ENCODE measurements at places on chromosomes 4 and X. TPM values are rescaled to one million over a fixed set of nuclear protein-coding genes. Genes with fewer than 3 reads are reported as not detected.

DNA sequence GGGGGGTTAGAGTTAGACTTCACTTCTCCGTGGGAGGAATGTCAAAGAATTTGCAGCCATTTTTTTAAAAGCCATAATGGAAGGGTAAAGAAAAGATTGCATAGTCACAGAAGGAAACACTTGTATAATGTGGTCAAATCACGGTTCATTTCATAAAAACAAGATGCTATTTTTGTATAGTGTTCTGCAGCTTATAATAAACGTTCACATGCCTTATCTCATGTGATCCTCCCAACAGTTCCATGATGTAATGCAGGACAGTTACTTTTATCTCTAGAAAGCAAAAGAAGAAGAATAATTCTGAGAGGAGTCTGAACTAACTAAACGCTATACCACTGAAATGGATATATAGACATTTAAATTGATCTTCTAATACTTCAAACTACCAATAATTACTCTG, 71.3 kb upstream of the CAMK2D start:
- DNase-seq: no peak

GRCh38 chr4:176289561-176289960, 20.5 kb upstream of the ASB5 start:
- no peak for DNase-seq

DNA sequence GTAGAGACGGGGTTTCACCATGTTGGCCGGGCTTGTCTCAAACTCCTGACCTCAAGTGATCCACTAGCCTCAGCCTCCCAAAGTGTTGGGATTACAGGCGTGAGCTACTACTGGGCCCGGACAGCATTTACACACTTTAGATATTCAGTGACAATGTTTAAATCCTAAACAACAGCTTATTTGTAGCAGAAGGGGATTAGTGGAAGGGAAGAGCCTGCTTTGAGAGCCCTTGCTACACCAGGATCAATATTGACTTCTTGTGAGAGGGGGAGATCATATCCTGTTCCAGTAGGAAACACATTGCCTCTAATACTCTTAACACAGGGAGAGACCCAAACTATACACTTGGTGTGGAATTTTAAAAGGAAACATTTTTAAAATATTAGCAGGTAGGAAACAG, 7.1 kb downstream of the MGST2 start:
- DNase-seq: no peak

DNA sequence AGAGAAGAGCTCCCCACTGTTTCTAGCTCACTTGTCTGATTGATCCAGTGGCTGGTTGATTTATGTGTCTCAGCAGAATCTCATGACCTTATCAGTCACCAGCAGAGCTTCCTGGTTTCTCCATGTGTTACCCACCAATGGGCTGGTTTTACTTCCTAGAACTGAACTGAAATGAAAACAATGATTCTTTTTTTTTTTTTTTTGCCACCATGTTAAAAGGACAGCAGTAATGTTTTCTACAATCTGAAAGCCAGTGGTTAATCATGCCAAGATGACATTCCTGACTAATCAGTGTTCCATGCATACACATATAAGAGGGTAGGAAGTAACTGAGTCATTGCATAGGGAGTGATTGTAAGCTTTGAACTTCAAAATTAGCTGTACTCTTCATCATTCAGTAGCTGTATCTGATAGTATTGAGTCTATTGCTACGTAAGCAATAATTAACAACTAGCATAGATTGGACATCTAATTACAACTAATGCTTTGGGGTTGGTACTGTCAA, 67.7 kb downstream of the SLC4A4 start:
- DNase-seq: no peak

DNA sequence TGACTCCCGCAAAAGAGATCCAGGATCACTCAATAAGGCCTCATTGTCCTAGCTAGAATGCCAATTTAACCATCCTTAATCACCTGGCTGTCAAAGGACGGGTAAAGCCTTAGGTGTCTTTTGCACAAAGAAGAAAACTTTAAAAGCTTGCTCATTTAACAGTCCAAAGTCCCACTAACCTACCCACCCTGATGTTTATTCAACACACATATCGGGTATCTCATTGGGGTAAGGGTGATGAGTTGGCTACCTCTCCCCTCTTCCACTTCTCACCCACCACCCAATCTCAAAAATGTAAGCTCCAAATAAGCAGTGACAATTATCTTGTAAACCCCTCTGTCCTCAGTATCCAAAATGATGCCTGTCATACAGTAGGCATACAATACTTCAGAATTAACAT, 988 bp upstream of the SRD5A3 start:
- DNase-seq: no peak

Gene YY2
- 13.7 TPM for total RNA-seq

DNA sequence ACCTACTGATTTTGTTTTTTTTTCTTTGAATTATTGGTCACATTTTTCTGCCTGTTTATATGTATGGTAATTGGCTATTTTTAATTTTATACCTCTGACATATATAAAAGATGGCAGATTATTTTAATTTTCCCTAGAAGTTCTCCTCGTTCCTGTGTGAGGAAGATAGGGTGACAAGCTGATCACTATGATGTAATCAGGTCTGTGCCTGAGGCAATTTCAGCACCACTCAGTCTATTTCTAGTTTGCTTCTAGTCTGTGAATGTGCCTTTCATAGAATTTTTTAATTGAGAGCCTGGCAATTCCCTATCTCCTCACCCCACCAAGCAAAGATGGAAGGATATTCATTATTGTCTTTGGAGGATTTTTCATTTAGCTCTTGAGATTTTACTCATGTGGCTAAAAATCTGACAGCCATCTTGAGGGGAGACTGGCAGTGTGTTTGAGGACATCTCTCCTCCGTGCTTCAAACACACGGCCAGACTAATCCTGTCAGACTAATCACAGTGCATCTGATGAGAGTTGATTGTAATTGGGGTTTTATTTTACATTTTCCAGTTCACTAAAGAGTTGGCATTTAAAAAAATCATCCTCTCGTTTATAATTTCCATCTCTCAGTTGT, 500.3 kb downstream of the TRIML1 start:
- no peak for DNase-seq

Gene ZAR1
- 1.7 TPM for total RNA-seq

DNA sequence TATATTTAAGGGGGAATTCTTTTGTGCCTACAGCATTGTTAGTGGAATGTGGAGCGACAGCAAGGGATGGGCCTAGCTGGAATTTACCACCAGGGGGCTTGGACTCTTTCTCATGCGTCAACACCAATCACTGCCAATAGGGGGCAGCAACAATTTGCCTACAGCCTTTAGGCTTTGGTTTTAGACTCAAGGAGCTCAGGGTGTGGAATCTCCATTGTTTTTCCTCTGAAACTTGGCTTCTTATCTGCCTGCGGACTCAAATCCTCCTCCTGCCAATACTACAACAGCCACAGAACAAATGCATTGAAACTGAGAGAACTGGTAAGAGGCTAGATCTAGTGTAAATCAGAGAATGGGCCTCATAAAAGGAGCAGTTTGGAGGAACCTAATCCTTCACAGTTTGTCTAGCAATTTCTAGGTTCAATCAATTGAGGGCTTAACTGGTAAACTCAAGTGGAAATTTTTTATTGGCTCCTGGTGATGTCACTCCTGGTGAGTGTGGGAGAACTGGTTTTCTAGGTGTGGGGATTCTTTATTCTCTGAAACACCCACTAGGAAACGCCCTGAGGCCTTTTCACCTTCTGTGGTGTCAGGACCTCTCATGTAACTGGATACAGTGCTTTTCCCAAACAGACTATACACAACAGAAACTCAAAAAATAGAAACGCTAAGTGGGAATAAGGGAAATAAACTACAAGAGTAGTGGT, 27.9 kb upstream of the TMSB4X start:
- DNase-seq: peak; percentile 42

DNA sequence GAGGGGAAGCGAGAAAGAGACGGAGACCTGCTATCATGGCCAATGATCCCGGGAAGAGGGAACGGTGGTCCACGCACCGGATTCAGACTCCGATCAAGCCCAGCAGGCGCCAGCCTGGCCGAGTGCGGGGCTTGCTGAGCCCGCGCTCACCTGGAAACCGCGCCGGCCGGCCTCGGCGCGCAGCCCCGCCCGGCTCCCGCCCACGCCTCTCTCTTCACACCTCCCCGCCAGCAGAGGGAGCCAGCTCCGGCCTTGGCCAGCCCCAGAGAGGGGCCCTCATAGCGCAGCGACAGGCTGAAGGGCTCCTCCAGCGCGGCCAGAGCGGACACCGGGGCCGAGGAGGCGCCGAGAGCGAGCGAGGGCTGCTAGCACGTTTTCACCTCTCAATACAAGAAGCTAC, 36.8 kb upstream of the SPANXN2 start:
- DNase-seq: no peak

DNA sequence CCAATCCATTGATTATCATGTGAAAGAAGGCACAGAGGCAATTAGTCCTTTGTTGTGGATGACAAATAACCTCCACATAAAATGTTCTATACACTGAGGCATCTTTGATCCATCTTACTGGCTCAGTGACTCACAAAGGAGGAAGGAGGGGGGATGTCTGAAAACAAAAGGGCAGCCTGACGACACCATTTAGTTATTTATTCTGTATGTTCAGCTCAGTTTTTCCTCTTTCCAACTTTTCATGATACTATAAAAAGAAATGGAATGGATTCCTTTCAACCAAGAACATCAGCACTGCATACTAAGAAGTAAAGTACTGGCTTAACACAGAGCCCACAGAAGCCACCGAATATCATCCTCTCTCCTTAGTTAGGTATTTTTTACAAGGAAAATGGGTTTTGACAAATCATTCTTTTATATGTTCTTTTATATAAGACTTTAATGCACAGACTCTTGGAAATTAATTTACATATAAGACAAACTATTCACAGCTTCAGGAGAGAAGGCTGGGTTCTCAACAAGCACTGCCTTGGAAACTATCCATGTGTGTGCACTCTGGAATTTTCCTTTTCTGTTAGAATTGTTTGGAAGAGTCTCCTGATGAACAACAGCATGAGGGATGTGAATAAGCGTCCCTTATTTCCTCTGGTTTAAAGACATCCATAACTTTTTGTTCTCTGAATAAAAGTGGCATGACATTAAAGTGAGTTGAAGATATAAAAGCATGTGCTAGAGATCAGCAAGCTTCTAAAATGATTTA, 135.6 kb downstream of the TSPAN5 start:
- no peak for DNase-seq

- no peak for DNase-seq
Measured at GRCh38 chrX:37060999-37061398, 52.8 kb downstream of the FAM47C start.

DNA sequence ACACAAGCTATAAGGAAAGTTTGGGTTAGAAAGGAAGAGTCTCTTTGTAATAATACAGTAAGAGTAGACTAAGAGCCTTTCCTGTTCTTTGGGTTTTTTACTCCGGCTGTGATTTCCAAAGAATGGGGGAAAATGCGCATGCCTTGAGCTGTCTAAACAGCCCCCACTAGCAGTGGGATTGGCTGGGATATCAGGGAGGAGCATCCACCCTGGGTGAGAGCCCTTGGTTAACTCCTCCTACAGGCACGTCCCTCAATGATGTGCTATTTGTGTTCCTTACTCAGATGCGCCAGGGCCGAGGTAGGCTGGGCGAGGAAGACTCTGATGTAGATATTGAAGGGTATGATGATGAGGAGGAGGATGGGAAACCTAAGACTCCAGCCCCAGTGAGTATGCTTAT, 74.0 kb upstream of the OGT start:
- DNase-seq: no peak

DNA sequence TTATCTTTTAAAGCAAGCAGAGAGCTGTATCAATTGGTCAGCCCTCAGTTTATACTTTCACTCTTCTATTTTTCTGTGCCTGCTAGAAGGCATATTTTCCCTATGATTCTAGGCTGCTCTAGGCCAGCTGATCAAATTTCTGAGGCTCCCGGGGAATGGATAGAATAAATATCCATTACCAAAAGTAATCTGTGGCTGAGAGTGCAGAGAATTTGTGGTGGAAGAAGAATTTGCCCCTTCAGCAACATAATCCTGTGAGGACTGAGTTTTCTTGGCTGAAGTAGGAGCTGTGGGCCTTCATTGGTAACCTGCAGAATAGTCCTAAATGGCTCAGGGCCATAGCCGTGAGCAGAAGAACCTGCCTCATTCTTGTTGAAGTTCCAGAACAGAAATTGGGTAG, 314.6 kb upstream of the CASK start:
- DNase-seq: no peak

DNA sequence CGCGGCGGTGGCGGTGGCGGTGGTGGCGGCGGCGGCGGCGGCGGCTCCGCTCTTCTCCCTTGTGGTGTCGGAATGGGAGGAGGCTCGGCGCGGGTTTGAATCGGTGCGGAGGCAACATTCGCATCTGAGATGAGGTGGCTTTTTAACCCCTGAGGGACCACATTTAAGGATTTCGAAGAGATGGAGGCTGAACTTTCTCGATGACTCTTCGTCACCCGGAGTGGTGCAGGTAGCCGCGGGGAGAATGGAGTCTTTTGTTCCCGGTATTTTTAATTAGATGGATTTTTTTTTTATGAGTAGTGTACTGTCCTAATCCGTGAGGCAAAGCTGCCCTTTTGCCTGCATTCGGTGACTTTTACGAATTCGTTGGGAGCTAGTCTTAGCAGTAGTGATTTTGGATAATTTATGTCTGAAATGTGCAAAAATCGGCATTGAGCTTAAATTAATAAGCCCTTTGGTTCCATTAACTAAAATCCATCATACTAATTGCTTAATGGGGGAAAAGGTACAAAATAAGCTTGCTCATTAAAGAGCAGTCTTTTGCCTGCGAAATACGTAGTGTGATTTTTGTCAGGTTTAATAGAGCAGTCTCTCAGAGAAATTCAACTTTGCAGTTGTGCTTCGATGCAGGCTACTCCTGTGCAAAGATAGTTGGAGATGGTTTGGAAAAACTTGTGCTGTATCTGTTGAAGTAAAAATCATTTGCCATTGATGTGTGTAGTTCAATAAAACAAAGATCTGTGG, 206.2 kb downstream of the TENM3 start:
- peak; percentile 42 for DNase-seq

- no peak for DNase-seq
Measured at GRCh38 chr4:79050541-79050880, 111.3 kb upstream of the PAQR3 start.

Gene GAGE12F
- not detected for total RNA-seq

GRCh38 chrX:134631426-134632346, 26.6 kb downstream of the PLAC1 start:
- peak; percentile 4 for DNase-seq

DNA sequence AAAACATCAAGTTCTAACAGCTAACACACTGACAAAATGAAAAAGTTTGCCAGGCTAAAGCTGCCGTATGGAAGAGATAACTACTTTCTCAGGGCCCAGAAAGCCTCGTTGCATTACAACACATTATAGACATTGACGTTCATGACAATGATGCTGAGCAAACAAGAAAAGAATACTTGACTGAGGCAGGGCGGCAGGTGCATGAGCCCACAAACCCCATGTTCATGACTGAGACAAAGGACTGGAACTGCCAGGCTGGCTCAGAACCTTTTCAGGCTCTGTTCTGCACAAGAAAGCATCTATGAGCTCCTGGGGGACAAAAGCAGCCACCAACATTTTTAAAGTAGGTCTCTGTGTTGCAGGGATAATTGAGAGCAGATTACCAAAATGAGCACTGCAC, 13.6 kb downstream of the TLR6 start:
- DNase-seq: no peak

DNA sequence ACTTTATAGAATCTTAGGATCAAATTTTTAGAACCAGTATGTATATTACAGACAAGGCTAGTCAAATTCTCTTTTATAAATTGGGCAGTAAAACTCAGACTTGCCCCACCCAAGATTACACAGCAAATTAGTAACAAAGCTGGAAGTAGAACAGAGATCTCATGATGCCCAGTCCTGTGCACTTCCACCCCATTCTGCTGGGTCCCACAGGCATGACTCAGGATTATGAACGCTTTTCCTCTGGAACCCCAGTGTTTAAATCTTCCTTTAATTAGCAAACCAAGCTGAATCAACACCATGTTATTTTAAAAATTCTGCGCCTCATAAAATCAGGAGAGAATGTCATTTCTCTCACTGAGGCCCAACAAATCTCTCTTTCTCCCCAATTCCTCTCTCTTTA, 1.5 kb upstream of the IL13RA2 start:
- DNase-seq: no peak

All from prostate gland (tissue), 2 donors.